Ureter (tissue), 1 donor: ENCODE measurements at places on chromosomes 5 and 9. TPM values are rescaled to one million over a fixed set of nuclear protein-coding genes. Genes with fewer than 3 reads are reported as not detected.

DNA sequence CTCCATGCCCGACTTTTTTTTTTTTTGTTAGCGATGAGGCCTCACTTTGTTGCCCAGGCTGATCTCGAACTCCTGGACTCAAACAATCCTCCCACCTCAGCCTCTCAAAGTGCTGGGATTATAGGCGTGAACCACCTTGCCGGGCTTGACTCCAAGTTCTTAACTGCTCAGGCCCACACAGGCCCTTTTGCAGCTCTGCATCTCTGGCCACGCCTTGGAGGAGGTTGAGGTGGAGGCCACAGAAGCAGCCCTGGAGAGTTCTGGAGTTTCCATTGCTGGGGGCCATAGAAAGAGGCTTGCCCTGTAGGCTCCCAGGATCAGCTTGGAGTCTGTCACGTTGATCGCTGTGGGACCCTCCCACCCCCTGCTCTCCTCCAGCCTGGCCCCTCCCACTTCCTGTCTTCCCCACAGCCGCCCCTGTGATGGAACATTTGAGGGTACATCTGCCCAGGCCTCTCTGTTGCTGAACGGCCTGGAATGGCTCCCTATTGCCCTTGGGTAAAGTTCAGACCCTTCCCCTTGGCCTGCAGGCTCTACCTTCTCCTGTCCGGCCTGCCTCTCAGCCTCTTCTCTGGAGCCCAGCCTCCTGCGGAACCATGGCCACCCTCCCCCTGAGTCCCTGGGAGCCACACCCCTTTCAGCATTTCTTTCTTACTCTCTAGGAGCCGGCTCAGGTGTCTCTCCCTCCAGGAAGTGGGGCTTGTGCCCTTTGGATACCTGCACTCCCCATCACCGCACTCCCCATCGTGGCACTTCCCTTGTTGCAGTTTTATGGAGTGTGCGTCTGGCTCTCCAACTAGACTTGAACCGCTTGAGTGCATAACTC is 30.4 kb upstream of the IER5L start:
- DNase-seq = no peak

DNA sequence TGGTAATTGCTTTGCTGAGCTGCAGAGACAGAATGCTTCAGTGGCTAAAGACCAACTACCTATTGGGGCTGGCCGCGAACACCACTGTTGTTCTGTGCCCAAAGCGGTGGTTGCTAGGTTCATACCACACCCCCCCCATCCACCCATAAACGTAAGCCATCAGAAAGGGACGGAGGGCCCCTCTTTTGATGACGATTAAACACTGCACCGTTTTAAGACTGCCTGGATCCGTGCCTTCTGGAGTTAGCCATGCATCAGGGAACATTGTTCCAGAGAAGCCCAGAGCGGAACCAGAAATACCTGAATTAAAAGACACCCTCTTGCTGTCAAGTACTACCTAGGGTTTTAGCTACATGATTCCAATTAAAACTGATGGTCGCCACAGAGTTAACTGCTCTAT is 369.1 kb upstream of the DAP start:
- no peak for DNase-seq

SERINC5 gene
- 89.9 TPM for total RNA-seq

GRCh38 chr9:89593727-89594427 is 10.9 kb upstream of the GADD45G start:
- peak; percentile 65 for DNase-seq

DNA sequence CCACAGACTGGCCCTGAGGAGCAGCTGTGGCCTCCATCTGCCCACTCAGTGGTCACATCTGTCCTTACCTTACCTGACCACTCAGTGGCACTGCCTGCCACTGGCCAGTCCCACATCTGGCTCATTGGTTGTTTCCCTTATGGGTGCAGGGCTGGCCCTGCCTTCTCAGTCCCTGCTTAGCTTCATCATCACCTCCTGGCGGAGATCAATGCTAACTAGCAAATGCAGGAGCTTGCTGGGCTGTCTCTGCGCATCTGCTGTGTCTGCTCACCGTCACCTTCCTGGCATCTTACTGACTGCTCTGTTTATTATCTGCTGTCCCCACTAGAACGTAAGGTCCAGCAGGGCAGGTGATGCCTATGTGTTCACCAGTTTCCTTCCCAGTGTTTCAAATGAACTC is 356.9 kb downstream of the SEMA5A start:
- no peak for DNase-seq

GRCh38 chr5:136192526-136193321 is at the start of gene SMIM32:
Gene SMIM32 (minus strand): TSS chr5:136193162. CDS start chr5:136192524, 638 bp downstream.
- DNase-seq = no peak

GRCh38 chr9:12416716-12417115 is 276.5 kb upstream of the TYRP1 start:
- no peak for DNase-seq

DNA sequence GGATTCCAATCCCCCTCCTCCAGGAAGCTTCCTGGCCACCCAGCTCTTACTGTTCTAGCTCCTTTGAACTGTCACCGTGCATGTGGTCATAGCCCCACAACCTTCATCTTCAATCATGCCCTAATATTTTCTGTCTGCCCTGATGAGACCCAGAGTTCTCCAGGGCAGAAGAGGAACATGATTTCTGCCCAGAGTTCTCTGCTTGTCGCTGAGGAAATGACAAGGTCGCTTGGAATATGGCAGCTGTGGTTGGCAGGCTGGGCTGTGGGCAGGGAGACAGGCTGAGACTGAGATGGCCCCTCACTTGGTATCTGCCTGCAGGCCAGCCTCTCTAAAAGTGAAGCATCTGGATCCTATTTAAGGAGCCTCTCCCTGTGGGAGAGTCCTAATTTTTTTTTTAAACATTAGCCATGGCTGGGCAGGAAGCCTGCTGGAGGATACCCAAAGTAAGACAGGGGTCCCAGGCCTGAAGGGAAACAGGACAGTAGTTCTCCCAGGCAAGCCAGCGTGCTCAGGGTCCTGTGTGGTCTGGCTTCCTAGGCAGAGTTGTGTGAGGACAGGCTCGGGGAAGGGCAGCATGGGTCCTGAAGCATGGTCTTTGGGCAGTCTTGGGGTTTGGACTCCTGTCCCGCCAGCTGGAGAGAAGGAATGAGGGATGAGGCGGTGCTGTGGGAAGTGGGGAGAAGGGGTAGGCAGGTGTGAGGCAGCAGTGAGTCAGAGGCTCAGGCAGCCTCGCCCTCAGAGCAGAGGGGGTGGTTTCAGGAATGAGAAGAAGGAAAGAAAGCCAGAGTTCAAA is 242.1 kb downstream of the FSTL4 start:
- DNase-seq = peak; percentile 52

IFNA13 gene
- total RNA-seq = not detected

DNA sequence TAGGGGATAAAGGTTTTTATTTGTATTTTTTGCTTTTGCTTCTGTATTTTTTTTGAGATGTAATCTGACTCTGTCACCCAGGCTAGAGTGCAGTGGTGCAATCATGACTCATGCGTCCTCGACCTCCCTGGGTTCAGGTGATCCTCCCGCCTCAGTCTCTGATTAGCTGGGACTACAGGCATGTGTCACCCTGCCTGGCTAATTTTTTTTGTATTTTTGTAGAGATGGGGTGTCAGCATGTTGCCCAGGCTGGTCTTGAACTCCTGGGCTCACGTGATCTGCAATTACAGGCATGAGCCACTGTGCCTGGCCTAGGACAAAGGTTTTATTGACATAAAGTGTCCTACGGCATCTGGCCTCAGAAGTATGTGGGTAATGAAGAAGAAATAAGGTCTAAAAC is 297.1 kb upstream of the C9orf72 start:
- no peak for DNase-seq

- DNase-seq = no peak
Observed at GRCh38 chr5:135887881-135888614, 7.6 kb downstream of the IL9 start.

GRCh38 chr5:2149195-2149539 is 266.4 kb upstream of the IRX4 start:
- DNase-seq = no peak

- no peak for DNase-seq
Observed at GRCh38 chr5:141338538-141339306, at the start of gene PCDHGA2. Gene PCDHGA2 (plus strand): TSS chr5:141338760.

PCA3 gene
- total RNA-seq = not detected

SLIT3 gene
- 67.0 TPM for total RNA-seq

CARD6 gene
- 17.1 TPM for total RNA-seq

DNA sequence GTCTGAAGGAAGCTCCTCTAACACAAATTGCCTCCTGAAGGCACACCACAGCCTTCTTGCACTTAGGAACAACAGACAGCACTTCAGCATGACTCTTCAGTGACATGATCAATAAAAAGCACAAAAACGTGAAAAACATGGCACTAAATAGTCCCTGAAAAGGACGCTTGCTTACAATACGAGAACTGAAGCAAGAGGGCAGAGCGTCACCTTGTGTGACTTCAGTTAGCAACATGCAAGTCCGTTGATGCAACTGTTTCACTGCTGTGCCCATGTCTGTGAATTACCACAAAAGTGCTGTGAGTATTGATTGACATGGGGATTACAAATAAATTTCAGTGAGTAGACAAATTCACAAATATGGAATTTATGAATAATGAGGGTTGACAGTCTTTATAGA is 219.9 kb upstream of the GAS1 start:
- no peak for DNase-seq

GRCh38 chr5:79845448-79846197 is 145.4 kb downstream of the MTX3 start:
- no peak for DNase-seq

DNA sequence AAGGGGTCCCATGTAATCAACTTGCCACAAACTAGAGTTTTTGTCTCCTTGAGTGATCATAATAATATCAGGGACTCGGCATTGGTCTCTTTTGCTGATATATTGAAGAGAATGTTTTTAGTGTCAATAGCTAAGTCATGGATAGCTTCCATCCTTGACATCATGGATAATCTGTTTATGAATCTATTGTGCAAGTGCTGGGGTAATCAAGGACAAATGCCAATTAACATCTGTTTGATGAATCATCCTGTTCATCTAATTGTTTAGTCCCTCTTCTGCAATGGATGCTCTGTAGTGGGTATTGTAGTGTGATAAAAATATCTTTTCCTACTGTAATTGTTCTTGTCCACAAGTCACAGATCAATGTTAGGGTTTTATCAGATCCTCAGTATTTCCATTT is 607.5 kb upstream of the SEMA6A start:
- DNase-seq = no peak

DNA sequence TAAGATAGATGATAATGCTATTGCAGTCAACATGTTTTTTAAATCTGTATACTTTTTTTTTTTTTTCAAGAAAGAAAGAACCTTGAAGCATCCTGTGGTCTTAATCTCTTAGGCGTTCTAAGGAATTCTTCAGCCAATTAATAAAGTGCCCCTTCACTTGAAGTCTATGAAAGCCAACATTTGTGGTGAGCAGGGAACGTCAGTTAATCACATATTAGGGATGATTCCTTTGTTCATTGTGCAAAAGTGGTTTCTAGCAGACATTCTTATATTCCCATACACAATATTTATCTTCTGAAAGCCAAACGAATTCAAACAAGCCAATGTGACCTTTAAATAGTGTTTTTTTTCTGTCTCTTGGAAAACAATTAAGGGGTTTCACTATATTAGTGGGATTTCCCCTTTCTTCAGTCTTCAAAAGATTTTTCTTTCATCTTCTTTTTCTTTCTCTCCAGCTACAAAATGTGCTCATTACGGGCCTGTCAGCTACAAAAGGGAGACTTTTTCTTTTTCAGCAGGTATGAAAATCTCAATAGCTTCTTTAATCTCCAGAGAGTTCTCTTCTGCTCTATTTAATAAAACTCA is 40.1 kb downstream of the TMEM167A start:
- DNase-seq = no peak

RNF183 gene
- 0.96 TPM for total RNA-seq

LCN1 gene
- total RNA-seq = not detected

- no peak for DNase-seq
Observed at GRCh38 chr5:93322974-93323860, 257.8 kb downstream of the NR2F1-AS1 start.

DNA sequence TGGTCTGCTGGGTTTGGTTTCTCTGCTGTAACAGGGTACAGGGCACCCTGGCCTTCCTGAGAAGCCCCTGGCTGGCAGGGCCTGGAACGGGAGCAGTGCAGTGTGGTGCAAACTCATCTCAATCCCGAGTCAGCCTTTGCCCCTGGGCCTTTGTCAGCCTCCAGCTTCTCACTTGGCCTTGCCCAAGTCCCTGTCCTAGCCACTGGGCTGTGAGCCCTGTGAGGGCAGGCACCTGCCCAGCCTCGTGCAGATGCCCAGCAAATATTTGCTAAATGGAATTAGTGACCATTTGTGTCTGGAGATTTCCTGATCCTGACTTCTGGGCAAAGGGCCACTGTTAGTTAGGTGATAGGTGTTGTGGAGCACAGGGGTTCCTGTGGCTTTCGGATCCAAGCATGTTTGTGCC is 13.0 kb downstream of the RGS3 start:
- peak; percentile 13 for DNase-seq

DNA sequence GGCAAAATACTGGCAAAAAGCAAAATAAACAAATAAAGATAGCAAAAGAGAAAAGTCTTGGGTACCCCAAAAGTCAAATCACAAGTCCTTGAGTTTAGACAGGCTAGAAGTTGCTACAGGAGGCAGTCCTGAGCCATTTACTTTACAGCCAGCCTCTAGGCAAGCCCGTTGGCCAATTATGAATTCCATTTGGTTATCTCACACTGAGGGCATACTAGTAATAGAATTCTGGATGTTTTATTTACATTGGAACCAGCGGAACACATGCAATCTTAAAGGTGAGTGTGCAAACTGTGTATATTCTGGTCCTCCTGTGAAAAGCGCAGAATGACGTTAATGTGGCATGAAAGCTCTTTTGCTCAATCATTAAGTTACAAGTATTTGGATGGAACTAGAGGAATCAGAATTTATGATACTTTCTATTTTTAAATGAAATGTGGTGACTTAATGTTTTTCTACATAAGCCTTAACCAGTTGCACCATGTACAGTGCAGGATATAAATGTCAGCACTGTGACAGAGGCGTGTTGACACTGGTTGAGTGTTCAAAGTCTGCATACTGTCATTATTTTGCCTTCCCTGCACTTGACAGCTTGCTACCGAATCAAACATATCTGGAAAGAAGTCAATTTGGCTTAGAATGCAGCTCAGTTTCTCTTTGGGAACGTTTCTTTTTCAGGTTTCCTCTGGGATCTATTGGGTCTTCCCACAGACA is 7.9 kb downstream of the GDNF start:
- DNase-seq = no peak

PCDHB2 gene
- 1.8 TPM for total RNA-seq

GRCh38 chr5:127700237-127700766 is 2.9 kb upstream of the CCDC192 start:
- DNase-seq = no peak

- DNase-seq = no peak
Observed at GRCh38 chr9:4855841-4856240, 63.1 kb downstream of the RCL1 start.

- DNase-seq = no peak
Observed at GRCh38 chr9:76585487-76586389, 126.8 kb downstream of the GCNT1 start.

DNA sequence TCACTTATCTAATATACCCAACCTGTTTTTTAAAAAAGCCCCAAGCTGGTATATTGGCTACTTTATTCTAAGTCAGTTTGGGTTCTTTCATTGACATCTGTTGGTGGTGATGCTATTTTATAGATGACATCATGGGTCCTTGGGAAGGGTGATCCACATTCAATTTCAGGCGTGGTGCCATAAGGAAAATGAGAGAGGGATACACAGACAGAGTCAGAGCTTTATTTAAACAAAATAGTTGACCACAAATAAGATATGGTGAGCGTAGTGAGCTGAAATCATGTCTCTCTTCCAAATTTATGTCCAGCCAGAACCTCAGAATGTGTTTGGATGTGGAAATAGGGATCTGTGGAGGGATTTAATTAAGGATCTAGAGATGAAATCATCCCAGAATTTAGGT is 302.4 kb downstream of the MAT2B start:
- no peak for DNase-seq
